ENCODE measurements at places on chromosomes 4 and X.

GRCh38 chr4:23039818-23040217 is 347.1 kb downstream of the GBA3 start:
- no peak for DNase-seq

DNA sequence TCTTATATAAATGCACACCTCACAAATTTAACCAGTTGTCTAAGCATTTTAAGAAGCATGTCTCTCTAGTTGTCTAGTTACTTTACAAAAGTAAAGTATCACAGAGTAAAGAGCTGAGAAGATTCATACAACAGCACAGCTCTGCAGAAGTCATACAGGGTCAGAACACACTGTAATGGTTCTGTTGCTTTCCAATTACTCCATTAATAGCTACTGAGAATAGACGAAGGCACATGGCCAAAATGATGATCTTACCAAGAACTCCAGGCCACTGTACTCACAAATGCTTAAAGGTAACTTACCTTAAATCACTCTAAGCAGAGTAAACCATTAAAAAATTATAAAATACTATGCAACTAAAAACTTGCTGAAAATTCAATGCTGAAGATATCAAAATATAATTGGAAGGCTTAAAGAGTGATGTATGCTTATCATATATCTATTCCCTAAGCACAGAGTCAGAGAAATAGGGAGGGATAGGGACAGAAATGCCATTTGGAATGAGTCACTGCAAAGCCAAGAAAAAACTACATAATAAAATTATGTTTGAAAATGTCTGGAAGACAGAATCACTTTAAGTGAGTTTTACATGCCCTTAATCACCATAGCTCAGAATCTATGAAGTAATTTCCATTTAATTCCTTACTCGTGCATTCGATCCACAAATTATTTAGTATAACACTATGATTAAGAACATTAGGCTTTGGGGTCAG is 71.0 kb downstream of the DDX60L start:
- DNase-seq: no peak

DNA sequence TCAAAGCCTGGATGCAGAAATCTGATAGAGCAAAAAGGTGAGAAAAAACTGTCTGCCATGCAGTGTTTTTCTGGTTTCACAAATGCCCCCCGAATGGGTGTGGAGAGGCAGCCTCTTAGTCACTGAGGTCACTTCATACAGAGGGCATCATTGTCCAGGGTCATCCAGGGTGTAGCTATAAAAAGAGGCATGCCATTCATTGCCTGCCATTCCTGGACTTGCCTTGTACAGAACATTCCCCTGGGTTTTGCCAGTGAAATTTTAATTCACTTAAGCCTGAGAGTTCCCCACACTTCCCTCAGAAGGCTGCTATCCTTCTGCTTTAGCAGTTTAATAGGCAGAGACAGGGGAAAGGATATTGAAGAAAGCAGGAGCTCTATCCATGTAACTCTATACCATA is 230.3 kb downstream of the UNC5C start:
- no peak for DNase-seq

- DNase-seq: no peak
Measured at GRCh38 chr4:27123123-27123768, 262.6 kb downstream of the STIM2 start.

GRCh38 chr4:101348367-101348827 is 1.1 kb upstream of the PPP3CA start:
- DNase-seq: no peak

DNA sequence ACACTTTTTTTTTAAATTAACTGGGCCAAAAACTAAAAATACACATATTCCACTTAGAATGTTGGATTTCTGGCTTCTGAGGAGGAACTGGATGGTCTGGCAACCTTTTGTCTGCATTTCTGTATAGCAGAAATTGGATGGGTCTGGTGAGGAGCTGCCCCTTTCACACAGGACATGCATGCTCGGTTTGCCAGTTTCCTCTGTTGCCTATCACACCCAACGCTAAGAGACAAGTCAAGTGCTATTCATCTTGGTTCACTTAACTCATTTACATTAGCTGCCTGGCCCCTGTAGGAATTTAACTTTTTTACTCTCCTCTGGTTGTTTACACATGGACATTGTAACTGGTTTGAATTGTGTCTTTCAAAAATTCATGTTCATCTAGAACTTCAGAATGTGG is 195.7 kb downstream of the PACRGL start:
- no peak for DNase-seq

DNA sequence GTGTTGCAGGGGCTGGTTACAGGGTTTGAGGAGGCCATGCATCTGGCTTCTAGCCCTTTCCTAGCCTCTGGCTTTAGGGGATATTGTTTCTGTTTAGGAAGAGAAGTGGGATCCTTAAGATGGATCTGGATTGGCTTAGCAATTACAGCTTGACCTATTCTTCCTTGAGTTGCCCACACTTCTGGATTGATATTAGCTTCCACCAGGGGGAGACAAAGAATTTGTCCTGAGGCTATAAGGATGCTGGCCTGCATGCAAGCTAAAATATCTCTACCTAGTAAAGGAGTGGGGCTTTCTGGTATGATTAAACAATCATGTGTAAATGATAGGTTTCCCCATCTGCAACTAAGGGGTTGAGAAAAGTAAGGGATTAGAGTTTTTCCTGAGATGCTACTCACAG is 117.2 kb downstream of the TEX13C start:
- DNase-seq: no peak

- DNase-seq: no peak
Measured at GRCh38 chr4:35124106-35124505, 1120.2 kb downstream of the ARAP2 start.

DNA sequence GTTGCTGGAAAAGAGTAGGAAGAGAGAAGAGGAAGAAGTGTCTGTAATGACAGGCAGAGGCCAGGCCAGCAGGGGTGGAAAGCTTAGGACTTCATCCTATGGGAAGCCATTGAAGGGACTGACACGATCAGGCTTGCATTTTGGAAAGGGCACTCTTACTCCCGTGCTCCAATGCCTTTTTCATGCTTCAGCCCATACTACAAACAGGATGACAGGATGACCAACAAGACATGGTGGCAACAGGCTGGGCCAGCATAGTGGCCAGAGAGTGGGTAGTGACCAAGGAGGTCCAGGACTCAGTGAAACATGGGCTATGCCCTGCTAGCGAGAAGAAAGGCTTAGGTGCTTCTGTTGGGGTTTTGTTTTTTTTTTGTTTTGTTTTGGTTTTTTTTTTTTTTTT is 2.6 kb upstream of the KLF3 start:
- DNase-seq: no peak

DNA sequence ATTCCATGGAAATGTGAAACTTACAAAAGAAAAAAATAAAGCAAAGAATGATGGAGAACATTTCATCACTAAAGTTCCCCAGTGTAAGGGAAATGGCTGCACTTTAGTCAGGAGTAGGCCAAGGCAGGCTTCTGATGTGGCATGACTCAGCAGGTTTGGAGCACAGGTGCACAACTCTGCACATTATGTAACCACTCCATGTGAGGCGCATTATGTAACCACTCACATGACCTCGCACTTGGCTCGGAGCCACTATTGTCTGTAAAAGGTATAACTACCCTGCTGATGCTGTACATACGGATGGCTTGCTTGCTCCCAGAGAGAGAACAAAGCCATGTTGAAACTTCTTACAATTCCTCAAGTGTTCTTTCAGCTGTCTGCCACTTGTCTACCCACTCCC is 727.6 kb downstream of the TRAM1L1 start:
- no peak for DNase-seq

GRCh38 chr4:41380511-41381157 is 123.9 kb downstream of the UCHL1 start:
- DNase-seq: no peak

- peak; percentile 72 for DNase-seq
Measured at GRCh38 chrX:54495814-54496516, at the start of gene FGD1. Gene FGD1 (minus strand): TSS chrX:54496234. CDS start chrX:54495432, 802 bp downstream.

GRCh38 chr4:121148621-121149020 is 15.5 kb downstream of the TNIP3 start:
- no peak for DNase-seq

GRCh38 chrX:111886678-111887077 is 10.7 kb downstream of the TRPC5OS start:
- DNase-seq: no peak

DNA sequence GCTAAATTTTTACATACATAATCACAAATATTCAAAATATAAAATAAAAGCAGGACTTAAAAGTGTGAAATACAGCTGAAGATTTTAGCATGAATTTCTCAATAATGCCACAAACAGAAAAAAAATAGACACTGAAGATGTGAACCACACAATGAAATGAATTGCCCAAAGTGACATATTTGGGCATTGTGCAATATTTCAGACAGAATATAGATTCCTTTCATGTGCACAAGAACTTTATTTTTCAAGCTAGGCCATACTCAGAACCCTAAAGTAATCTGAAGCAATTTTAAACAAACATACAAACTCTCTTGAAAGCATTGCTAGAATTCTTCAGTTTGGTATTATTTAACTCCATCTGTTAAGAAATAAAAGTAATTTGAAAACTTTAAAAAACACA is 764.1 kb downstream of the STIM2 start:
- no peak for DNase-seq

GRCh38 chr4:52833941-52834525 is 28.1 kb upstream of the RASL11B start:
- DNase-seq: no peak

- peak; percentile 58 for DNase-seq
Measured at GRCh38 chrX:153947009-153947769, 2.7 kb upstream of the RENBP start.

All from D721Med (cell line).